ENCODE measurements at places on chromosomes 12 and 14.

GRCh38 chr14:81261176-81261575 is 40.4 kb upstream of the GTF2A1 start:
- no peak for DNase-seq

DNA sequence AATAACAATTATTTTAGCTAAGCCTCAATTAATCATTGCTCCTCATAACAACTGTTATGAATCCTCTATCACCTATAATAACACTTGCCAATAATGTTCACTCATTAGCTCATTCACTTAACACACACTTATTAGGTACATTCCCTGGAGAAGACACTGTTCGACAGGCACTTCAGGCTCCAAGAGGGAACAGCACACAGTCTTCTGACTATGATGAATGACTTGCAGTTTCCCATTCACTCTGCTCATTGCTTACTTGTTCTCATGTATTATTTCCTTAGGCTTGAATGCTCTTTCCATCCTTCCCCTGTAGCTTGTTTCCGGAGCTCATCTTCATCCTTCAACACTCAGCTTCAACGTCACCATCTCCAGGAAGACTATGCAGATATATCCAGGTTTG is 437.3 kb downstream of the TMEM132D start:
- DNase-seq: no peak

GRCh38 chr12:52790427-52791270 is 5.3 kb downstream of the KRT3 start:
- no peak for DNase-seq

- DNase-seq: no peak
These were observed 153.0 kb downstream of the NOVA1 start for GRCh38 chr14:26444822-26445221.

DNA sequence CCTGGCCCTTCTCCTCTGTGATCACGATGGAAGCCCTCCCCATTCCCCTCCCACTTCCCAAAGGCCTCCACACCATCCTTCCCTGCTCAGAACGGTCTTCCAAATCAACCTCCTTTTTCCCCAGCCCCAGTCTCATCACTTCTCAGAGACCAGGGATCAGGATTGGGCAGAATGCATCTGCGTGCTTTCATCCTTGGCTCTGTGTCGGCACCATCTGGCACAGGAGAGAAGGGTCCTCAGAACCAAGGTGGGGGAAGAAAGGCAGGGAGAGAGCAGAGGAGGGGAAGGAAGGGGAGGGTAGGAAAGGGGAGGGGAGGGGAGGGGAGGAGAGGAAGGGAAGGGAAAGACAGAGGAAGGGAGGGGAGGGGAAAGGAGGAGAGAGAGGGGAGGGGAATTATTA is 52.4 kb upstream of the FICD start:
- no peak for DNase-seq

GRCh38 chr12:45644541-45644940 is 85.0 kb upstream of the ARID2 start:
- DNase-seq: no peak

DNA sequence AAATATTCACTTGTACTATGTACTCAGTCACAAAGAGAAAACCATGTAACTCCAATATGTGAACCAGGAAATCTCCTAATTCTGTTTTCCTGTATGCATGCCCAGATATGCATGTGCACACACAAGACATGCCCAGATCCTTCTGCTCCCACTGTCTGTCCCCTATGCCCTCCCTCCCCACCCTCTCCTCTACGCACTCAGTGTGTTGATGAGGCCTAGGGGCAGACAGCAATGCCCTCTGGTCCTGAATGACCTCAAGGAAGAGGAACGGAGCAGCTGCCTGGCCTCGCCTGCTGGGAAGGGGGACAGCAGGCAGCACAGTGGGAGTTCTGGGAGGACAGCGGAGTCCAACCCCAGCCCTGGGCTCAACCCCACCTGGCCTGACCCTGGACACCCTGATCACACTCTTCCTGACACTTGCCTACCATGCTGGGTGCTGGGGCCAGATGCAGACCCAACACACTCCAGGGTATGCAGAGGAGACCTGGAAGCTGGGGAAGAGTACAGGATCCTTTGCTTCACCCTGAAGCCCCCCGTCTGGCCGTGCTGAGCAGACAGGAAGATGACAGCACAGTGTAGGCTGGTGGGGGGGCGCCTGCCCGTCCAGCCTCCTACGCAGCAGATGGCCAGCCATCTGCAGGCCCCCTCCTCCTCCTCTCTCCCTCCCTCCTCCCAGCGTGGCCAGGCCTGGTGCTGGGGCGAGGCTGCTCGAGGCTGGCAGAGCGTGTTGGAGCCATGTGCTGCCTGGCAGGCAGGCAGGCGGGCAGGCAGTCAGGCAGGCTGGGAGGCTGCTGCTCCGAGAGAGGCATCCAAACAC is 106.6 kb upstream of the NCOR2 start:
- DNase-seq: no peak

GRCh38 chr12:27012982-27013255 is 1.3 kb downstream of the TM7SF3 start:
- DNase-seq: no peak

GRCh38 chr12:75699251-75699650 is 187.8 kb upstream of the KRR1 start:
- no peak for DNase-seq

DNA sequence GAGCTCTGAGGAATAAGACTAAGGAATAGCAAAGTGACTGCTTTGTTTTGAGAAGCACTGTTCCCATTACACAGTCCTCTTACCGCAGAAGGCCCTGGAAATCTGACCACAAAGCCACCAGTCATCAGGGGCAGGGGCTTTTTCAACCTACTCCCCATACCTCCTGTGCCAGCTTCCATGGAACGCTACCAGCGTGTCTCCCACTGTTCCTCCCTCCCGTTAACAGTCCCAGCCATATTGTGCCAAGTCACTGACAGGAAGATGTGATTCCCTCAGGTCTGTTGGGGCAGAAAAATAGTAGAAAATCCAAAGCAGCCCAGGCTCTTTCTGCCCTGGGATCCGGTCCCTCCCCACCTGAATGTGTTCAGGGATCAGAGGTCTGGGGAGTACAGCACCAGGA is 46.6 kb upstream of the VPS33A start:
- DNase-seq: no peak
